Brain pericyte (primary cell): ENCODE measurements at places on chromosomes 4 and X.
A peak's percentile ranks its signal among the peaks of the same experiment; 100 is the strongest.

- no peak for DNase-seq
Observed at GRCh38 chr4:56703378-56703777, 22.3 kb upstream of the HOPX start.

DNA sequence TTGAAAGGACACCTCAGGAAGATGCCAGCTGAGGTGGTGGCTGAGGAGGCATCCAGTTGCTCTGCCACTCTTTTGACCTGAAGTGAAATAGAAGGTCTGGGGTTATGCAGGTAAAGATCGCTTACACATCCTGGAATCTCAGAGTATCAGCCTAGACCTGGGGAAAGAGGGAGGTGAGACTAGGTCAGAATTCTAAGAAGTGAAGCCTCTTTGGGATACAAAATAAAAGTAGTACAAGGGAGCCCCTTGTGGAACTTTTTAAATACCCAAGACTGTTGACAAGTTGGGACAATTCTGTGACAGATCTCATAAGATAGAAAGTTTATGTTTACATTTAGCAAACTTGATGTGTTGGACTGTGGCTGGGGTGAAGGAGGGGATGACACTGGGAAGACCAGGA is 263.1 kb downstream of the SPRY1 start:
- no peak for DNase-seq

DNA sequence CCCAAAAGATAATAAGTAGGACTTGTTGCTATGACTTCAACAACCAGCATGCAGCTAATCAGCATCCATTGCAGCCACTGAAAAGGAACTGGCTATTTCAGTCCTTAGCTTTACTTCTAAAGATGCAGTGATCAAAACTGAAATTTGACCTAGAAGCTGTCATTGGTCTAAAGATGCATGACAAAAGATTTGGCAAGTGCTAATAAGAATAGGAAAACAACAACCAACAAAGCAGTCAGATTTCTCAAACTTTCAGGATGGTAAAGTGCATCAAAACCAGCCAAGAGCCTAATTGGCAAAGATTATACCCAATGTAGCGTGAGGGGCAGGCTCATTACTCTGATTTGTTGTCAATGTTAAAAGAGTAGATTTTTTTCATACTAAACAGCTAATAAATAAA is 77.1 kb upstream of the WDR17 start:
- no peak for DNase-seq

GRCh38 chr4:80585542-80585941 is 250.0 kb downstream of the CFAP299 start:
- no peak for DNase-seq

DNA sequence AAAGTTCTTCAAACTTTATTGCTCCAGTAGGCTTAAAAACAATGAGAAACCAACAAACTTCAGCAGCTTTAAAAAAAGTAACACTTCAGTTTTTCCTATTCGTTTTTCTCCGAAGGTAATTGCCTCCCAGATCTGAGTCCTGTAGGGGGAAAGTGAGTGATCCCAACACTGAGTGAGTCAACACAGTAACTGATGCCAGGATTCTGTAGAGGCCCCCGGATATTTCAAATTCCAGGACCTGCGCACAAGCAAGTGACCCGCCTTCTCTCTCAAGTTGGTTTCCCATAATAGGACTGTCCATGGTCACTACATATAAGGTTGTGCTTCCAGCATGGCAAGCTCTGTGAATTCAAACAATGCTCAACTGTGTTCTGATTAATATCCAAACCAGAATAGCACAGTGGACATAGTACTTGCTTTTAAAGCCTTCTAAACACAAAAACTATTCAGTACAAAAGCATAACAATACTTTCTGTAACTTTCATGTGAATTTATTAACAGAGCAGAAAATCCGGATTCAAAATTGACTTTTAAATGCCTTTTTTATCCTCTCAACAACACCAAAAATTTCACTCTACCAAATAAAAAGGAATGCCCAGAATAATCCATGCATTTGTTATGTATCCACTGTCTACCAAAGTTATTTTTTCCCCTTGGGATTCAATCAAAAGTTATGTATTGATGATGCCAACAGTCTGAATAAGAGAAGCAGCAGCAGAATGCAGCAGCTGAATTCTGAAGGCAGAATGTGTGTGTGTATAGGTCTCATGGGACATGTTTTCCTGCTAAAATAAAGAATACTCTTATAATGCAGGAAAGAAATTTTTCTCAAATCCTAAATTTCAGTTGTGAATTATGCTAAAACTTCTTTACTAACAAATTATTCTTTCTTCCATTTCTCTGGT is at the start of gene DMD:
DMD (minus strand) TSS at position 194 of the 905 bp plus-strand sequence. CDS start 237 bp downstream, outside the sequence.
- peak; percentile 36 for DNase-seq

GRCh38 chr4:101451086-101451485 is 103.8 kb upstream of the PPP3CA start:
- no peak for DNase-seq

- DNase-seq: no peak
Observed at GRCh38 chr4:173752610-173753230, 222.7 kb upstream of the HAND2 start.
